Foreskin fibroblast (primary cell): ENCODE measurements at places on chromosomes 2 and 18.

DNA sequence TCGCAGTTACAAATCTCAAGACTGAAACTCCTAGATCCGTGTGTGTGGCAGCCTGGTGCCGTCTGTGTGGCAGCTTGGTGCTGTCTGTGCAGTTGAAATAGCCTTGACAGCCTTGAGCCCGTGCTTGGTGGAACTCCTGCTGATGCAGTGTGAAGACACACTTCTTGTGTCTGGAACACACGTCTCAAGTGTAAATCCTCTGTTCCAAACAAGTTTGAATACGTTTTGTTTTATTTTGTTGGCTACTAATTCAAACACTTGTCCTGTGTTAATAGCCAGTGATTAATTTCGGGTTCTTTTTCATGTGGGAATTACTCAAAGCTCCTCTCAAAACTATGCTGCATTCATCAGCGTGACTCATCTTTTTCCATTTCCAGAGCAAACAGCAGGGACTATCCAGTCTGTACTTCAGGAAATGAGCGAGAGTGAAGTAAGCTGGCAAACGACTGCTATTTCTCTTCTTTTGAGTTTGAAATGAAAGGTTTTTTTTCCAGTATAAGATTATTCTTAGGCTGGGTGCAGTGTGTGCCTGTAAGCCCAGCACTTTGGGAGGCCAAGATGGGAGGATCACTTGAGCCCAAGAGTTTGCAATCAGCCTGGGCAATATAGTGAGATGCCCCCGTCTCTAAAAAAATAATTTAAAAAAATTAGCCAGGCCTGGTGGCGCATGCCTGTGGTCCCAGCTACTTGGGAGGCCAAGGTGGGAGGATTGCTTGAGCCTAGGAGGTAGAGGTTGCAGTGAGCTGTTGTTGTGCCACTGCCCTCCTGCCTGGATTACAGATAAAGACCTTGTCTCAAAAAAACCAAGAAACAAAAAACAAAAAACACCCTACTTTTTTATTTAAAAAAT is 152.9 kb downstream of the SPP2 start:
- DNase-seq = peak; percentile 91

DNA sequence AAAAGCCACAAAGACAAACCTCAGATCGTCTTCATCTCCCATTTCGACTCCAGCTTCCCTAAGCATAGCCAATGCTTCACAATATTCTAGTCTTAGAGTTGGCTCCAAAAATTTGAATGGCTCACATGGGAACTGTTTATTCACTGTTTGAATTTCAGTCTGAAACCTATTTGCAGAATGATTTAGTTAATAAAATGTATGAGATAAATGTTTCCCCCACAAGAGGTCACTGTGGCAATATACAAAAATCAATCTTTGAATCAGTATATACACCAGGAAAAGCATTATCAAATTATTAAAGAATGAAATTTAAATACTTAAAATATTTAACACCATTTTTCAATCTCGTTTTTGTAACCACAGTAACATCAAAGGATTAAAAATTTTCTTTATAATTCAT is 40.0 kb upstream of the MCM6 start:
- peak; percentile 53 for DNase-seq

- no peak for DNase-seq
Observed at GRCh38 chr18:58385472-58385871, 243.4 kb downstream of the ALPK2 start.

GRCh38 chr18:10732990-10733389 is 207.2 kb downstream of the NAPG start:
- no peak for DNase-seq

DNA sequence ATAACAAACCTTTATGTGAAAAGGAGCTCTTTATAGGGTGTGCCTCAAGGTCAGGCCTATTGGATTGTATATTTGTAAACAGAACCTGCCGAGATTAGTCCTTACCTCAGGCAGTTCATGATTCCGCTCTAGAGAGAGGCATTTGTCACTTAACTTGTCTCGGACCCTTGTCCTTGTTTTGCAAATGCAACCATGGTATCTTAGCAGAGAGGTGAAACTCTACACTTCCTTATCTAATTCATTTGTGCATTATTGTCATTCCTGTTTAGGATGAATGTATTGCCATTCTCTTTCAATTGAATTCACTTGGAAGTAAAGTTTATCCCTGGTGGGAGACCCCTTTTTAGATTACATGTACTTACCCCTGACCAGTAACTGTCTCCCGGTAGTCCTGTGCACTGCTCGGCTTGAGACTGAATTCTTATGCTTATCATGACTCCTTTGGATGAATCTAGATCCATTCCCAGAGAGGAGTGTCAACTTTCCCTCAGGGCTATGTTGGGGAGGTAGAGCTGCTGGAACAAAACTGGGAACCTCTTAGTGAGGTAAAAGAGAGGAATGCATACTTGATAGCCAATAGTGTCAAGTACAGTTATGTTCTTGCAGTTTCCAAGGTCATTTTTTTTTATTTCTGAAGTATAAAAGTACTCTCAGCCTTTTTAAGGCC is 46.6 kb downstream of the SGPP2 start:
- DNase-seq = no peak

- DNase-seq = peak; percentile 55
Observed at GRCh38 chr2:9001229-9001628, 2.3 kb downstream of the MBOAT2 start.

GRCh38 chr2:164794432-164795231 is 47.0 kb downstream of the COBLL1 start:
- no peak for DNase-seq

DNA sequence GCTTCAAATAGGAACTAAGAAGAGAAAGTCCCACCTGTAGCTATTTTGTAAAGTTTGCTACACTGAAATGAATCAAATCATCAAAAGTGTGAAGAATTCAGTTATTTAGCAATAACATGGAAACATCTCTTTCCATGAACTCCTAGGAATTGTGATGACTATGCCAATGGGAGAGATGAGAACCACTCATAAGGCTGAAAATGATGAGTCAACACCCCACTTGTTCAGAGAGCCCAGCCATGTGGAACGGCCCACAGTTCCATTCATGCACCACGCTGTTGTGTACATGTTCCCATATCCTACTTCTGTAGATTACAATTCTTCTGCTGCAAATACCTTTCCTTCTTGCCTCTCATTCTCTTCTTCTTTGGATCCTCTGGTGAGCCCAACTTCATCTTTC is 645.5 kb upstream of the ID2 start:
- no peak for DNase-seq
